ENCODE measurements at places on chromosomes 6 and 20. TPM values are rescaled to one million over a fixed set of nuclear protein-coding genes. Genes with fewer than 3 reads are reported as not detected.
A peak's percentile ranks its signal among the peaks of the same experiment; 100 is the strongest.

GRCh38 chr20:48703511-48704219 is 124.1 kb downstream of the PREX1 start:
- DNase-seq = peak; percentile 39

THEMIS gene
- total RNA-seq = 0.97 TPM

- DNase-seq = no peak
Measured at GRCh38 chr6:3630258-3630835, 121.2 kb downstream of the PXDC1 start.

TAAR9 gene
- not detected for total RNA-seq

ISM1 gene
- total RNA-seq = 1.7 TPM

- no peak for DNase-seq
Measured at GRCh38 chr6:3220366-3220765, 7.1 kb downstream of the TUBB2B start.

- no peak for DNase-seq
Measured at GRCh38 chr6:1208876-1209275, 103.0 kb upstream of the FOXQ1 start.

SIRPA gene
- total RNA-seq = 46.2 TPM

DNA sequence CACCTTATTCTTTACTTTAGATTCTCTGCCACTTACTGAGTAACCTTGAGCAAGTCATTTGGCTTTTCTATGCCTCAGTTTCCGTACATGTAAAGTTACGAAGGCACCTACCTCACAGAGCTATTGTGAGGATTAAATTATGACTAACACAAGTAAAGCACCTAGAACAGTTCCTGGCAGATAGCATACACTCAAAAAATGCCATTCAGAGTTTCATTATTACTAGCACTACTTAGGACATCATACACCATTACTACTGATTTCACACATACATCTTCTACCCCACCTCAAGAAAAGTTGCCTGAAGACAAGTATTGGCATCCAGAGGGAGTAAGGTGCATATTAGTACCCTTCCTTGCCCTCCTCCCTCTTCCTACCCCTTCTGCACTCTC is 107.8 kb downstream of the OGFRL1 start:
- no peak for DNase-seq

DNA sequence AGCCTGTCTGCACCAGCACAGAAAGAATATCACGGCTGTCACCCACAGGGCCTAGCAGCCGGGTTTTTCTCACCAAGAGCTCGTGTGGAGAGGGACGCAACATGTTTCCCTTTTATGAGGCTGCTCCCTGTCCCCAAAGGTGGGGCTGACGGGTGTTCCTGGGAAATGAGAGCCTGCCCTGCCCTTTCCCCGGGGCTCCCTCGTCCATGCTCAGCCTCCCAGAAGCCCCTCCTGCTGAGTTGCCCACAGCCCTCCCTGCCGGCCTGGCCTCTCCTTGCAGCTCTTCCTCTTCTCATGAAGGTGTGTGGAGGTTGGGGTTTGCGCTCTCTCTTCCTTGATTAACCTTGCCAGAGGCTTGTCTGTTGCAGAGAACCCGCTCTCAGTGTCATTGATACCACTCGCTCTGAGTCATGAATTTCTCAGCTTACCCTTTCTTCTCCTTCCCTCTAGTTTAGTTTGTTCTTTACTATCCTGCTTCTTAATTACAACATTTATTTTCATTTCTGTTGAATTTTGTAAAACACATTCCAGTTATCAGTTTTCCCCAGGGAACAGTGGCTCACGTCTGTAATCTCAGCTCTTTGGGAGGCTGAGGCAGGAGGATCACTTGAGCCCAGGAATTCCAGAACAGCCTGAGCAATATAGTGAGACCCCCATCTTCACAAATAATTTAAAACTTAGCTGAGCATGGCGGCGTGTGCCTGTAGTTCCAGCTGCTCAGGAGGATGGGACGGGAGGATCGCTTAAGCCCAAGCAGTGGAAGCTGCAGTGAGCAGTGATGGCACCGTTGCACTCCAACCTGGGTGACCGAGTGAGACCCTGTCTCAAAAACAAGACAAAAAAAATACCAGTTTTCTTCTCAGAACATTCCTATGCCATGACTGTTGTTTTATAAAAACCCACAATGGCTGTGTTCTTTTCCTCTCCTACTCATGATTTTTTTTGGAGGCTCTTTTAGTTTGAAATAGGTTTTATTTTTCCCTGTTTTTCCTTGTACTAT is 103.8 kb downstream of the TMEM242 start:
- DNase-seq = no peak

GRCh38 chr6:18262702-18263417 is 1.5 kb downstream of the DEK start:
- no peak for DNase-seq

GRCh38 chr6:33692760-33693158 is 18.7 kb downstream of the UQCC2 start:
- peak; percentile 31 for DNase-seq

SLC2A4RG gene
- total RNA-seq = 47.9 TPM

GRCh38 chr6:1605004-1605892 is 4.5 kb upstream of the FOXC1 start:
- DNase-seq = no peak

- DNase-seq = no peak
Measured at GRCh38 chr6:144969602-144970272, 684.6 kb downstream of the UTRN start.

- no peak for DNase-seq
Measured at GRCh38 chr6:98156580-98156979, 677.8 kb upstream of the POU3F2 start.

DNA sequence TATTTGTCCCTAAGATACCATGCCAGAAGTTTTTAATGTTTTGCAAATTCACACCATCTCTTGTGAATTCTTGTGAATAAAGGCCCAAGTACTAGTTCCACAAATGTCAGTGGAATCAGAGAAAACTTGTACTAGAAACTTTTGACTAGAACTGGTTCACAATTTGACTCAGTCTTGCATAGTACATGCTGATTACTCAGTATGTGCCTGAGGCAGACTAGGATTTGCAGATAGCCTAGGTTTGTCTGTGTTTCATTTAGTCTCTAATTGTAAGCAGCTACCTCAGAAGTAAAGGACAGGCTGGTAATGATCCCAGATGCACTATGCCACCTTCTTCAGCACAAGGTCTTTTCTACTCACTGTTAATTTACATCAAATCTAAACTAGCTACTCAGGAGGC is 34.2 kb upstream of the GSTA4 start:
- no peak for DNase-seq

GABRR1 gene
- total RNA-seq = not detected

- DNase-seq = no peak
Measured at GRCh38 chr6:163820171-163820570, 405.7 kb downstream of the QKI start.

FNDC1 gene
- 0.63 TPM for total RNA-seq

- no peak for DNase-seq
Measured at GRCh38 chr6:168601111-168601510, 160.1 kb downstream of the SMOC2 start.

Measured in left cardiac atrium (tissue), 4 donors.